Adrenal gland (tissue), 19 donors: ENCODE measurements at places on chromosomes 7 and 10.
A peak's percentile ranks its signal among the peaks of the same experiment; 100 is the strongest.

DNA sequence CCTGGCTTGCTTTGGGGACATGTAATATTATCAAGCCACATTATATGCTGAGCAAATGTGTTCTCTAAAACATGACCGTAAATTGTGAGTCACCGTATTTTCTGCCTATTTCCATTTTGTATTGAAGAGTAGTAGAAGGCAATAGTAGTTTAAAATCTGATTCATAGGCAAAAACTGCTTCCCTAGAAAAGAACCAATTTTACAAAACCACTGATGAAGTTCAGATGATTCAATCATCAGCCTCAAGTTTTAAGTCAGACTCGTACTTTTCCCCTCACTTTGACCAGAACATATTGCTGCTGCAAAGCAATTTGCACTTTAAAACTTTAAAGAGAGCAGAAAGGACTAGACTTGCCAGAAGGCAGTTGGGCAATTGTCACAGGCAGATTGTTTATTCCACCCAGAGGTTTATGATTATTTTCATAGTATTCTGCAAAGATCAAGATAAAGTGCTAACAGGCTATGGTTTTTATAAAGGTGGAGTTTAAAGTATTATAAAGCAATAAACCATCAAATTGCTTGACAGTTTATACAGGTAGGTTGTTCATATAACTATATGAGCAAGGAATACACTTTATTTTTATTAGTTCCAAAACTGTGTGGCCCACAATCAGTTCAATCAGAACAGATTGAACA lies 168.2 kb downstream of the ETV1 start:
- DNase-seq, result no peak

- DNase-seq, result no peak
These were observed 52.1 kb downstream of the MACC1 start for GRCh38 chr7:20165146-20165510.

- DNase-seq, result peak; percentile 57
These were observed 11.1 kb upstream of the INA start for GRCh38 chr10:103265717-103266329.

GRCh38 chr7:5207131-5207530 lies 17.1 kb downstream of the WIPI2 start:
- DNase-seq, result no peak

DNA sequence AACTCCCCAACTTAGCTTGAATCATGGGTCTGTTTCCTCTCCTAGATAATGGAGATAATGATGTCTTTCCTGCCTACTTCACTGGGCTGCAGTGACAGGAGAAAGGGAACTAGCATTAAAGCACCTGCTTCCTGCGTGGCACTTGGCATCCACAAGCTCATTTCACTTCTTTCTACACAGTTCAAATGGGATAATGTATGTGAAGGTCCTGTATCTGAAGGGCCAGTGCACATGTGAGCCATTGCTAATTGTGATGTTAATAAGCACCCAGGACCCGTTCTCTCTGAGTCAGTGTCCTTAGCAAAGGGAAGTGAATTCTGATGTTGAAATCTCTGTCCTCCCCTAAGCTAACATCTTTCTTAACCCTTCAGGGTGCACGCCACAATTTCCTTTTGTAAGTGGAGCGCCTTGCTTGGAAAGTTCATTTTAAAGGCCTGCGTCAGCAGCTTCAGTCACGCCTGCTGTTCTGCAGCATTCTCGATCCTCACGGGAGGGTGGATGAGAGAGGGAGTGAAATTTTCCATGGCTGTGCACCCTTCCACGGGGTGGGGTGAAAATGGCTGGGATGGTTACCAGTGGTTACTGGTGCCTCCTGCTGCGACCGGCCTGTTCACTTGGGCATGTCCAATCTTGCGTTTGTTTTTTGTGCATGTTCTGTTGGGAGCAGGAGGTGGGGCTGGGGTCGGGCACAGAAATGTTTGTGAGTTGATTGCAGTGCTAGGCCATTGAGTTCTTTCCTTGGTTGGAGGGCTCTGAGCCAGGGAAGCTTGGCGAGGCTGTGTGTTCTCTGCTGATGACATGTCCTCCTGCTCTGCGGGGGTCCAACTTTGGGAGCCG lies 59.2 kb downstream of the HK1 start:
- DNase-seq, result peak; percentile 39

- DNase-seq, result no peak
These were observed 1091.4 kb downstream of the CNTNAP2 start for GRCh38 chr7:147207988-147208387.

DNA sequence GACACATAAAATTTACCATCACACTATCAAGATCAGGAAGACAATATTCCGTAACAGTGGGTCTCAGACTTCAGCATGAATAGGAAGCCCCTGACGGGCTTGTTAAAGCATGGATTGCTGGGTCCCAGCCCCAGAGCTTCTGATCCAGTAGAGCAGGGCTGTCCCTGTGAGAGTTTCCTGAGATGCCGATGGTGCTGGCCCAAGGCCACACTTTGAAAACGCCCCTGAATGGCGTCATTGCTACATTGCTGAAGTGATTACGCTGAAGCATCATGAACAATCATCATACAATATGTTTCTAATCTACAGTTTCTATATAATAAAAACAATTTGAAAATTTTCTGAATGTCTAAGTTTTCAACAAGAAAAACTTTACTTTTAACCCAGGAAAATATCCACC lies 38.0 kb upstream of the TMEM72 start:
- no peak for DNase-seq

DNA sequence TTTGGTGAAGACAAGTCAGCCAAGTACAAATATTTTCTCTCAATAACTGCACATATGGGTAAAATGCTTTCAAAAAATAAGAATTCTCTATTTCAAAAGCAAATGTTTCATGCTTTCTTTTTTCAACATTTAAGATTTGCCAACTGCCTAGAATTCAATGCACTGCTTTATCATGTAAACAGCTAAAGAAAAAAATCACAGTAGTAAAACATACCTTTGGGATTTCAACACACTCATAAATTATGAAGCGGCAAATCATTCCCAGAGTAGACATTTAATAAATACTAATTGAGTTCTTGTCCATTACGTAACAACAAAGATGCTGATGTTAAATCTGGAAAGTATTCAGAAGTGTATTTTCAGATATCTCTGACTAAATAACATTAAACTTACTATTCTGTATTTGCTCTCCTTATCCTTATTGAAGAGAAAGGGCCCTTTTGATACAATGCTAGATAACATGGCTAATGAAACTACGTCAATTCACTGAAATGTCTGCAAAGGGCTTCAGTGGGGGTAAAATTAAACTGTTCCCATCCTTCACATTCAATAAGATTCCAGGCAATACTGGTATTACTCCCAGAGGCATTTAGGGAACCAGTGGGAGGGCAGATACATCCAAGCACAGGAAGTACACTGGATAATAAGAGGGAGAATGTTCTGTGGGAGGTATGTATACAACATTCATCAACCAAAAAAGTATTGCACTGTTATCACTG lies 13.9 kb downstream of the NAPEPLD start:
- DNase-seq, result no peak

DNA sequence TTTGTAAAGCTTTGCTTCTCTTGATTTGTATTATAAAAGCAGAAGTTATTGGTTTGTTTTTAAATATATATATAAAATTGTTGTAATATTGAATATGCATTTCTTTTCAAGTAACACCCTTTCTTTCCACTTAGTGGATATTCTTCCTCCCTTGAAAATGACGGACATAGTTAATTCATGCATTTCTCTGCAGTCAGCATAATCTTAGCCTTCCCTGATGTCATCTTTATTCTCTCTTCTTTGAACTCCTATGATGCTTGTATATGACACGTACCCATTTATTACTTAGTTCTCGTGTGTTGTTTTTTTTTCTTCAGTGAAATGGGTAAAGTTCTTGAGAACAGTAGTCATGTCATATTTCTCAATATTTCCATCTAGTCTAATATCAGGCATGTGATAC lies 191.2 kb downstream of the MDFIC start:
- no peak for DNase-seq

GRCh38 chr7:132450696-132451095 lies 125.6 kb downstream of the PLXNA4 start:
- no peak for DNase-seq

DNA sequence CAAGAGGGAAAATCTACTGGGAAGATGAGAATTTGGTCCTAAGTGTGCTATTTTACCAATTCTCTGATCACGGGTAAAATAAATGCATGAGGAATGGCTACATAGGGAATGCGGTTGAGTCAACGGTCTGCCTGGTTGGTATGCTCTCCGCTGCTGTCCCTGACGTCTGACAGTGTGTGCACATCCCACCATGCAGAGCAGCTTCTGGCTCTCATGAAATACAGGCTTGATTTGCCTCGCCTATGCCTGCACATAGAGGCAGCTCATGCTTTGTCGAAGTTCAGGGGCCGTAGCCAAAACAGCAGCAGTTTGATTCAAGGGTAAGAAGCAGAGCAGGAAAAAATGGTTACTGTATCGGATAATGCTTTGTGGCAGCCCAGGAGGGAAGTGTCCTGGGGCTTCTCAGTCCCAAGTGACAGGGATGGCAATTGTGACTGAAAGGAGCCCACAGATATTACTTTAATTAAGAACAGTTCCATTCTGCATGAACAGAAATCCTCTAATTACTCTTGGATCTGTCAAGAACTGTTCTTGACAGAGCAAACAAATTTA lies 268.4 kb upstream of the SLC26A5 start:
- DNase-seq, result no peak

DNA sequence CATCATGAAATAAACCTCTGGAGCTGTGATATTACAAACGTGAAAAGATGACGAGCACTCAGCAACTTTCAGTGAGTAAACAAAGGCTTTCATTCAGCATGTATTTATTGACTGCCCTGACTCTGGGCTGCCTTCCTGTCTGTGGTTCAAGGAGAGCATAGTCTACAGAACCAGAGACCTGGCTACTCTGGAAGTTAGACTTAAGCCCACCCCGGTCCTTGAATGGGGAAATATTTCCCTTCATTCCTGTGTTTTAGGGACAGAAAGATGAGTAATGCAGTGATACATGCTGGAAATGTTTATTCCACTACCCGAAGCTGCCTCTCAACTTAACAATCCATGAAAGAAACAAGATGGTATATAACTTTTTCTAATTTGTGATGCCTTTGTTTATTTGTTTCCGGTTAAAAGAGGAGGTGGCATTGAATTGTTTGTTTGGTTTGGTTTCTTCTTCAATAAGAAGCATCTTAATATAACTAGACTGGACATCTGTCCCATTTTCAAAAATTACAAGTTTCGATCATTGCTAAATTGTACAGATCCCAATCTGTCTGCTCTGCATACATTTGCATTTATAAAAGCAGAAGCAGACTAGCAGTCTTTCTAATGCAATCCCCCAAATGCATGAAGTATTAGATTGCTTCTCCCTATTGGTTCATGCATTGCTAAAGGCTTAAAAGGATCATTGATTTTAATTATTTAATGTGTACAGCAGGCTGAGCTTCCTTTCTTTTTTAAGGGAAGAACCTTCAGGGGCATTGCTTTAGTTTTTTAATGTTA lies 57.7 kb downstream of the TRUB1 start:
- DNase-seq, result no peak

- no peak for DNase-seq
These were observed 80.3 kb upstream of the SCIN start for GRCh38 chr7:12490107-12490688.

- no peak for DNase-seq
These were observed 207.0 kb downstream of the MLLT10 start for GRCh38 chr10:21740989-21741388.

DNA sequence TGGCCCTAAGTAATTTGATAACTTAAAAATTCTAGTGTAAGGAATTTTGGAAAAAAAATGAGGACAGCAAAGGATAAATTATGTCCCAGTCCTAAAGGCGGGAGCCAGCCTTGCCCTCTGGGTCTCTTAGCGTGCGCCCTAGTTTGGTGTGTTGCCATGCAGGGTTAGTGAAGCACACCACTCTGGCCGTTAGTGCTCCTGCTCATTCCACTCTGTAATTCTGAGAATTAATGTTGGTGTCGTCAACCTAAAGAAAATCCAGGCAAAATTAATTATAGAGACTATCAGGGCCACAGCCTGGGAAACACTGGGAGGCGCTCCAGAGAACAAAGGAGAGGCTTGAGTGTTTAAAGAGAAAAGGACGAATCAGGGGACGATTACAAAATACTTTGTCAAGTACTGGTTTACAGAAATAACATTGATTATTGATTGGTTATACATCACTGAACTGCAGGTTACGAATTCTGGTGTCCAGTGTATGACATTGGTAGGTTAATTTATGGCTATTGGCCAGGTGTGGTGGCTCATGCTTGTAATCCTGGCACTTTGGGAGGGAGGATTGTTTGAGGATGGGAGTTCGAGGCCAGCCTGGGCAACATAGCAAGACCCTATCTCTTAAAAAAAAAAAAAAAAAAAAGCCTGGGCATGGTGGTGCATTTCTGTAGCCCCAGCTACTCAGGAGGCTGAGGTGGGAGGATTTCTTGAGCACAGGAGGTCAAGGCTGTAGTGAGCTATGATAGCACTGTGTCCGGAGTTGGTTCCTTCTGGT lies 5.8 kb downstream of the DYNC2I1 start:
- DNase-seq, result no peak

GRCh38 chr10:75611172-75611992 lies 180.0 kb downstream of the LRMDA start:
- DNase-seq, result no peak

DNA sequence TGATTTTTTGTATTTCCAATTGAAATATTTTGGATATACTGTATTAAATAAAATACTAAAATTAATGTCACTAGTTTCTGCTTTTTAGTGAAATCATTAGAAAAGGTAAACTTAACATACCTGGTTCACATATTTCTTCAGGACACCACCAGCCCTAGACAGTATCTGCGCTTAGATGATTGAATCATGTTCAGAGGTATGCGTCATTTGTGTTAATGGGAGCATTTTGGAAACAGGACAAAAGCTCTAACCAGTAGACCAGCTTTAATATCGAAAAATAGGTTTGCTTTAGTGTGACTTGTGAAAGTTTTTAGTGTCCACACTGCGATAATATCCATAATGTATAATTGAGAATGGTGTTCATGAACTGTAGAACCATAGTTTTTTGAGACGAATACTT lies 47.1 kb downstream of the DNAJB6 start:
- no peak for DNase-seq

GRCh38 chr7:27685209-27685608 lies 22.5 kb upstream of the HIBADH start:
- no peak for DNase-seq

- DNase-seq, result no peak
These were observed 83.2 kb downstream of the PIP4K2A start for GRCh38 chr10:22631185-22631584.

GRCh38 chr7:20330928-20331909 lies 519 bp downstream of the ITGB8 start:
- DNase-seq, result peak; percentile 45

- no peak for DNase-seq
These were observed 28.7 kb upstream of the RSBN1L start for GRCh38 chr7:77667459-77668086.

- no peak for DNase-seq
These were observed 57.1 kb downstream of the NXPH1 start for GRCh38 chr7:8490391-8491045.

- DNase-seq, result no peak
These were observed 126.5 kb upstream of the GAD2 start for GRCh38 chr10:26090026-26090425.

- DNase-seq, result no peak
These were observed 60.4 kb upstream of the CACNB2 start for GRCh38 chr10:18079665-18080295.

DNA sequence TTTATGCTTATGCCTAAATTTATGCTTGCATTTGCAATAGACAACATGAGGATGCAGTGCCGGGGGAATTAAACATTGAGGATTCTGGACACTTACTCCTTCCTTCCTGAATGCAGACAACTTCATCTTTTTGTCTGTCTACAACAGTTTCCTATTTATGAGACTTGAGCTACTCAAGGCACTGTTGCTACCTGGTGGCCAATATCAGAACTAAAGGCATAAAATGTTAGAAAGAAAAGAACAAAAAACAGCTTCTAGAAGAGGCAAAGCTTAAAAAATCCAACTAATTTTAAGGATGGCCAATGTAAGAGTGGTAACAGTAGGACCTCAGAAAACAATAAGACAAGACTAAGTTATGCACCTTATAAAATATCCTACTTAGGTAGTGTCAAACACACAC lies 144.5 kb upstream of the PTN start:
- no peak for DNase-seq
